CD4-positive, alpha-beta T cell treated with Interleukin-4 for 1 hour (primary cell): ENCODE measurements at places on chromosomes 11 and 22.

DNA sequence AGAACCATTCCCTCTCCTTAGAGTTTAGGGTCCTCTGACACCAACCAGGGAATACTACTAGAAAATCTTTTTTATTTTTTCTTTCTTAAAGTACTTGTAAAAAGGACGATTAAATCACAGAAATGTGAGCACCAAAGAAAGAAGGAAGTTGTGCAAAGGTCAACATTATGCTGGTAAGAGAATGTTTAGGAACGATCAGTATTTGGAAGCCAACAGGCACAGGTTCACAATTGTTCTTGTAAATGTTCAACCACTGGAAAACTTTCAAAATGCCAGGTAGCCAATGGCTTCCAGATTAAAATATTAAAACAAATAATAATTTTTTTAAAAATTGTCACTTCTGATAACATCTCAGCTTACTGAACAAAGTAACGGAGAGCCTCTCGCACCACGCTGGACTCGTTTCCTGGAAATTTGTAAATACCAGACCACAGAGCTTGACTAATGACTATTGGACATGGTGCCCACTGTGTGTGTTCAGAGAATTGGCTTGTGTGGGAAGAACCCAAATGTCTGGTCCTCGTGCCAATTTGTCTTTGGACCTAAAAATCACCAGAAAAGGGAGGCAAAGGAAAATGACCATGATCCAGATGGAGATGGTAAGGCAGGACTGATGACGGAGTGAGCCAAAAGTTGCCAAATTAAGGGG lies 20.8 kb downstream of the COMMD9 start:
- no peak for DNase-seq

DNA sequence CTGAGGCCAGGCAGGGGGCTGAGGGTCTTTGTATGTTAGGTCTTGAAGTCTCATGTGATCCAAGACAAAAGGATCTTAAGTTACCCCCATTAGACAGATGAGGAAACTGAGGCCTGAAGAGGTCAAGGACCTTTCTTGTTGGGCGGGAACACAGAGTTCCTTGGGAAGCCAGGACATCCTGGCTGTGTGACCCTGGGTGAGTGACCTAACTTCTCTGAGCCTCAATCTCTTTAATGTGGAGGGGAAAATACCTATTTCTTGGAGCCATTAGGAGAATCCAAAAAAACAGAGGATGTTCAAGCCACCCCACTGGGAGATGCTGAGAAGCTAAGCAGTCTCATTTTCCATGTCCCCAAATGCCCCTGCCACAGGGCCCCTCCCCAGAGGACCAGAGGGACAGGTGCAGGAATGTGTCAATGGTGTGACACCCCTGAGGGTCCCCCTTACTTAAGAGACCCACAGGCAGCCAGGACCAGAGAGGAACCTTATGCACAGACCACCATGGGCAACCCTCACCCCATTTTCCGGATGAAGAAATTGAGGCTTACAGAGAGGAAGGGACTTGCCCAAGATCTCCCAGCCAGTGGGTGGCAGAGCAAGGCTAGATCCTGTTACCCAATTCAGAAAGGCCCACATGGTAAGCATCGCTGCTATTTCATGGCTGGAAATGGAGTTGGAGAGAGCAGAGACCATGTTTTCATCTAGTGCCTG lies 8.0 kb downstream of the RAC2 start:
- DNase-seq: no peak

DNA sequence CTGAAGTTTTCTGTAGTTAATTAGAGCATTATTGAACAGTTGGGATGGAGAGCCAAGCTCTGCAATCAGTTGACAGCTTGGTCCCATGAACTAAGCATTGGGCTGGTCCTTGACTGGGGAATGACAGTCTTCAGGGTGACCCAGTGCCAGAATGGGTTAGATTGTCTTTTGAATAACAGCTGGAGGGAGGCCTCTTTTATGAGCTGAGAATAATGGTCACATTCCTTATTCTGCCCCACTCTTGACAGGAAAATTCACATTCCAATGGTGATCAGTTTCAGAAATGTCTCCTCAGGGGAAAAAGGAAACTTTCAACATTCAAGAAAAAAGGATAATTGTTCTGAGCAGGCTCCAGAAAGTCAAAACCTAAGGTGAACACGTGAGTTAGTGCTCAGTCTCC lies 113.9 kb downstream of the KIRREL3 start:
- DNase-seq: no peak

DNA sequence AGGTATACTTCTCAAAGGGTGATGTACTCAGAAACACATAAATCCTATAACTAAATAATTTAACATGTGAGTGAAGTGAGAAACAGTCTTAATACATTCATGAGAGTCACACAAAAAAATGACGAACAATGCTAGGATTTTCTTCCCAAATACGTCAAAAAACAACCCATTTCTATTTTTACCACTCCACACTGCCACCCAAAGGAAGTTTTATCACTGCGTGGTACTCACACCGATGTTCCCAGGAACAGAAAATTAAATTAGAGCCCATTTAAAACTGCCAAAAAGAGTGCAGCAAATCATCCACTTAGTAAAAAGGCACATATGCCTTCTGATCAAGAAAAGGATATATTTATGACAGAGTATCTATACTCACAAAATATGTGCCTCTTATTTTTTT lies 710.9 kb upstream of the FAT3 start:
- no peak for DNase-seq

DNA sequence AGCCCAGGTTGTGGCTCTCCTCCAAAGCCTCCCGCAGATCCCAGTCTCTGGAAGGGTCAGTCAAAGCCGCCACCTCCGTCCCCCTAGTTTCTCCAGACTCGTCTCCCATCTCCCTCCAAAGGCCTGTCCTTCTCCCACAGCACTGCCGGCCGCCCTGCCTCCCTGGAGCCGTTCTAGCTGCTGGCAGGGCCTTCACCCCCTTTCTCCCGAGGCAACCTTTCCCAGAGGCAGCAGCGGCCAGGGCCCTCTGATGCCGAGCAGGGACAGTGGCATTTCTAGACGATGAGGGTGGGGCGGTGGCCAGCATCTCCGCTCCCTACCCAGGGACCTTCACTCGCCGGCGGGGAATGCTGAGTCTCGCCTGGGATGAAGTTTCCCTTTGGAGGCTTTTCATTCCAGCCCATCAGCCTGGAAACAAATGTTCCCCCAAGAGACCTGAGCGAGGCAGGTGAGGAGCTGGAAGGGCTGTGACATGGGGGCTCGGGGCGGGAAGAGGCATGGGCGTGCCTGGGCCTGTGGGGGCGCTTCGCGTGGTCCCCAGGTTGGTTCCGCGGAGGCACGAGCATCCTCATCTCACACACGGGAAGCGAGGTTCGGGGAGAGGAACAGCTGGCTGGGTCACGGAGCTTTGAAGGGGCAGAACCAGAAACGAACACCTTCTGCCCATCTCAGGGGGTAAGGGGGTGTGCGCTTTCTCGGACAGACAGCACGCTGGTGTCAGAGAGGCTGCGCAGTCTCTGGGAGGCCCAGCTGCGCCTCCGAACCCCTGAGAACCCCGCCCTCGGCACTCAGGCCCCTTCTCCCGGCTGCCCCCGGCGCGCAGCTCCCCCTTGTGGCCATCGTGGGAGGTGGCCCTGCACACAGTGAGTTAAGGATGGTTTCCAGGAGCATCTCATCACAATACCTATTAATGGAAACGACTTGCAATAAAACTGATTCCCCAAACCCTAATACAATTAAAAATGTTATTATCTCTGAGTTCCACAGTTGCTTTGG lies 18.1 kb upstream of the KLHL35 start:
- peak; percentile 27 for DNase-seq

GRCh38 chr11:34459507-34460162 lies 20.9 kb downstream of the CAT start:
- DNase-seq: no peak

DNA sequence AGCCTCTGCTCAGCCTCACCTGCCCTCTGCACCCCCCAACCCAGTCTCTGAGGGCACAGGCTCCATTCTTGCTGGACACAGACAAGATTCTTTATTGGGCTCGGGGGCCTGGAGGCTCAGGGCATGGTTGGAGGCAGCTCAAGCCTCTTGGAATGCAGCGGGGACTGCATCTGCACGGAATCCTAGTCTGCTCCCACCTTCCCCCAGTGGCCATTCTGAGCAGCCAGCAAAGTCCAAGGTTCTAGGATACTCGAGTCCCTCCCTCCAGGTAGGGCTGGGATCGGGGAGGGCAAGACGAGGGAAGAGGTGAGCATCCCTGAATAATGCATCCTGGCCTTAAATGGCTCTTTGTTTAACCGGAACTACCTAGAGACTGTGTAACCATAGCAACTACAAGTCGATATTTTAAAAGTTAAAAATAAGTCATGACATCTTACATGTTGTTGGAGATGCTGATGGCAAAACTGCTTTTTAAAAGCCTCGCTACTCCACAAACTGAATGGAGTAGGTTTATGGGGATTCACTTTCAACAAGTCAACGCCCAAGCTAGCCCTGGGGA lies 10.7 kb upstream of the IGSF22 start:
- DNase-seq: no peak

GRCh38 chr11:61526956-61527731 lies 18.6 kb downstream of the LRRC10B start:
- no peak for DNase-seq

DNA sequence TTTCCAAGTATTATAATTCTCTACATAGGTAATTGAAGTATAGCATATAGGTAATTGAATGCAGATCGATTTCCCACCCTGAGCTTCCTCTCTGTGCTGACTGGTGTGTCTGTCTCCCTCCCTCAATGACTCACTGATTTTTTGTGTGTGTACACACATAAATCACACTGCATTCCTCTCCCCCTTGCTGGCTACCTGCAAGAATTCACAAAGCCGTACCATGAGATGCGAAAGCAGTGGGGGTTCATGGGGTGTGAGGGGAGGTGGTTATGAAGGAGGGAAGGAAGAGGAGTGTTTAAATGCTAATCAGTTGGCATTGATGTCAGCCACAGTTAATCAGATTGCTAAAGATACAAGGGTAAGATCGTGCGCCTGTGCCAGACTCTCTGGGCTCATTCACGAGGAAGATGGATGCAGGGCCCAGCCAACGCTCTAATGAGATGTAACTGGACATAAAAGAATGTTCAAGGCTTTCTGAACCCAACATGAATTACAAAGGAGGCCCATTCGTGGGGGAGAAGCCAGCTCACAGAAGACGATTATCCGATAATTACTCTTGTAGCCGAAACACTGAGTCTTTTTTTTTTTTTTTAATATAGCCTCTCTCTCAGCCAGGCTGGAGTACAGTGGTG lies 107.4 kb downstream of the SEZ6L start:
- DNase-seq: no peak

GRCh38 chr11:83682611-83682973 lies 396.4 kb upstream of the CCDC90B start:
- no peak for DNase-seq

- no peak for DNase-seq
Measured at GRCh38 chr11:129018126-129018525, 75.5 kb upstream of the TP53AIP1 start.

DNA sequence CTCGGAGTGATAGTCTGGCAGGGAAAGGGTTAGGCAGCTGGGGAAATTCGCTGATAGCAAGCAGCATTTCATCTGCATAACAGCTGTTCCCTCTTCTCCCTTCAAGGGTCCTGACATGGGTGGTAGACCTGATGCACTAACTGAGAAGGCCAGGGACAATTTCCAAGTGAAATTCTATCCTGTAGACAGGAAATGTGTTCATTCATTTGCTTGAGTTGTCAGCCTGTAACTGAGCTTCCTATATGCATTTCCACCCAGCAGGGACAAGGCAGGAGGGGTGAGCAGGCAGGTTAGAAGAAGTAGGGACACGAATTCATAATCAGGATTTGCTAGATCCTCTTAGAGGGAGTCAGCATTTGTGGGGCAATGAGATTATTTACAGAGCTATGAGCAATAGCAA lies 154.3 kb upstream of the NCAM1 start:
- DNase-seq: no peak

- DNase-seq: no peak
Measured at GRCh38 chr22:40221055-40221414, 43.3 kb downstream of the TNRC6B start.

DNA sequence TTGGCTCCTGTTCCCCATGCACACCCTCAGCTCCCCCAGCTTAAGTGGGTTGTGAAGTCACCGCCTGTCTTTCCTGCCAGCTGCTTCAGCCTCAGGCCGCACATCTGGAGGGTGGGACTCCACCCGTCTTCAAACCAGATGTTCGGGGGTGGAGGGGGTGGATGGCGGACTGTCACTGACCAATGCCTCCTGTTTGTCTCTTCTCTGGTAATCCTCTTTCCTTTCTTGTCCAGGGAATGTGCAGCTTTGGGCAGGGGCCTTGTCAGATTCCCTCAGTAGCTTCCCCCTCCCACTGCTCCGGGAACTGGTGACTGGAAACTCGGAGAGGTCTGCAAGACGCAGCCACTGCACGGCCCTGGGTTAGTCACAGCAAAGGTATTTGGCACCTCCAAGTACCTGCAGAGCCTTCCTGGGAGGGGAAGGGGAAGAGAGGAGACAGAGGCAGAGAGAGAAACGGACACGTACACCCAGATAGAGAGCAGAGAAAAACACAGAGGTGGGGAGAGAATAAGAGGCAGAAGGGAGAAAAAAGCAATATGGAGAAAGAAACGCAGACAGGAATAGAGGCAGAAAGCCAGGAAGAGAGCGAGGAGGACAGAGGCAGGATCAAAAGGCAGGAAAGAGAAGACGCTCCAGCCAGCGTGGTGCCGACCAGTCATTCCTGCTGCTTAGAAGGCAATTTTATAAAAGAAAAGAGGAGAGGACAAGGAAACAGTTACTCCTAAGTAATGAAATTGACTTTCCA lies 56.1 kb upstream of the TIMP3 start:
- no peak for DNase-seq

GRCh38 chr11:37905707-37906417 lies 1307.8 kb upstream of the RAG2 start:
- DNase-seq: no peak

- DNase-seq: no peak
Measured at GRCh38 chr11:110518809-110519514, 89.2 kb downstream of the FDX1 start.

- peak; percentile 15 for DNase-seq
Measured at GRCh38 chr22:38657045-38657909, 839 bp downstream of the CBY1 start.

DNA sequence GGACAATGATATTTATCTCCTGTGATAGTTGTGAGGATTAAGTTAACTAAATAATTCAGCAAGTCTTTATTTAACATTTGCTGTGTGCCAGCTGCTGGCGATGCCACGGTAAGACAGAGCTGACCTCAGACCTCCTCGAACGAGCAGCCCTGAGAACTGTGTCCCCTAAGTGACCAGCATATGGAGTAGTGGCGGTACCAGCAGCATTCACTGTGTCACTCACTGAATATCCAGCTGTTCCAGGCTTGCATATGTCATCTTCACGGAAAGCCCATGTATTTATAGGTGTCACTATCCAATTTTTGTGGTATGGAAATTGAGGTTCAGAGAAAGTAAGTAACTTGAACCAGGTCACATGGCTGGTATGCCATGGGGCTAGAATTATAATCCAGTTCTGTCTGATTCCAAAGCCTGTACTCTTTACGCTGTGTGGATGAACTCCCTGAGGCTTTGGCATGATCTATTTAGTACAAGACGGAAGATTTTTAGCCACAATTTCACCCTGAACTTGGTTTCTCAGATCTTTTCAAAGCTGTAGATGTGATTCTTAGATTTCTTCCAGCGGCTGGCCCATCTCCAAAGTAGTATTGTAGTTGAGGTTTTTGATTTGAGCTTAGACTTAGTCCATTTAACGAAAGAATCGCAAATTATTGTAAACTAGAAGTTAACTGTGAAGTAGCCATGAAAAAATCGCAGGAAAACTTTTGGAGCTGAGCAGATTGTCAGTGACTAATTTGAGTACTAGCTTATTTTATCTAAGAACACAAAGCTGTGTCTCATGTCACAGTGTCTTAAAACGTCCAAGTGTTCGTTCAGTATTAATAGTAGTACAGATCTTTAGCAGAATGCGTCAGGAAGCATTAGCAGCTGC lies 49.4 kb upstream of the MYO18B start:
- DNase-seq: no peak
